Stimulated activated CD4-positive, alpha-beta T cell treated with anti-CD3 and anti-CD28 coated beads, Interleukin-15, amount 100 ng/mL, for 24 hours (primary cell): ENCODE measurements at places on chromosomes 13 and 19.

- no peak for DNase-seq
These were observed 5.9 kb downstream of the ADGRE2 start for GRCh38 chr19:14772467-14772866.

DNA sequence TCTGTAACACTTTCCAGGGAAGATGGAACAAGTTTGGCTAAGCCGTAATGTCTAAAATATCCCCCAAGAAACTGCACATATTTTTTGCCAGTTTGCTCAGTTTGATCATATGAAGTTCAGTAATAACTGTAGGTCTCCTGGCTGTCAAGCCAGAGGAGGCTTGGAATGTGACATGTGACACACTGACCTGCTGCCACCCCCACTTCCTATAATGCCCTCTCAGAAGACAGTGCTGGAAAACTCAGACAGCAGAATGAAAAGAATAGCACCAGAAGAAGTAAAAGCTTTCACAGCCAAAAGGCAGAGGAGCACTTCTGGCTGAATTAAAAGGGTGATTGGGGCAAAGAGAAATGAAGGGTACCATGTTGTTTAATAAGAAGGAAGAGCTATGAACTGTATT, 67.4 kb upstream of the UBAC2 start:
- DNase-seq = no peak

DNA sequence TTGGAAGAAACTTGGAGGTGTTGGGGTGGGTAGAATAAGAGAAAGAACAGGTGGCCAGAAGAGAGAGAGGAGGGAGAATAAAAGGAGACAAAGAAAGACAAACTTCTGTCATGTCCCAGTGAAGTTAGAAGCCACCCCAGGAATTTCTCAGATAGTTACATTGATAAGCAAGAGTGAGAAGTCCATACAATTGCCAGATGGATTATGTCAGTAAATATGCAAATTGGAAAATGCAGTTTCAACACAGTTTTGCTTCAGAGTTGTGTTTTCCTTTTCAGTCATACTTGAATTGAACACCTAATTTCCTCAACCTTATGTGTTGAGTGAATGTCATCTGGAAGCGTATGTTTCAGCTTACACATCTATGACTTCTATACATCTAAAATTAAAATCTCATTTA, 139.2 kb downstream of the RXFP2 start:
- no peak for DNase-seq

DNA sequence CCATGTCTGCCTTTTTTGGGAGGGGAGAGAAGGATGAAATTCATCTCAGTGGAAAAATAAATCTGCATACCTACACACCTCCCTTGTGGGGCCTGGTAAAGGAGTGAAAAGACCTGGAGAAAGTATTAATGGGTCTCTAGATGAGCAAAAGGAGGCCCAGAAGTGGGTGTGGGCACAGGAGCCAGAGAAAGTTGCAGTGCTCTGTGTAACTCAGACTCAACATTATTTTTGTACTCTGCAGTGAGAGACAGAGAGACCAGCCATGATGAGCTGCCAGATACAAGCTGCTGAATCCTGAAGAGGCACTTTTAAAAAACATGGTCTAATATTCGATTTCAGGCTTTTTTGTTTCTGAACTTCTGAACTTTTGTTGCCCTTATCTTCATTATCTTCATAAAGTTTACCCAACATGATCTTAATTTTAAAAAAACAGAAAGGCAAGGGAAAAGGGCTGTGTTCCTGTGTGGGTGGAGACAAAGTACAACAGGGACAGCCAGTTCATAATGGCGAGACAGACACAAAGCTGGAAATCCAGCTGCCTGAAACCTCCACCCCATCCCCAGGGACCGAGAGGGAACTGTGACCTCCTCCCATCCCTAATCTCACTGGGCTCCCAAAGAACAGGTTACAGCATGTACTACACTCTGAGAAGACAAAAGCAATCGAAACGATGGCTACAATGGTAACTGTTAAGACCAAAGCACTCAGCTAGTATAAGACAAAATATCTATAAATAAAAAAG, 77.2 kb downstream of the KLF12 start:
- no peak for DNase-seq

DNA sequence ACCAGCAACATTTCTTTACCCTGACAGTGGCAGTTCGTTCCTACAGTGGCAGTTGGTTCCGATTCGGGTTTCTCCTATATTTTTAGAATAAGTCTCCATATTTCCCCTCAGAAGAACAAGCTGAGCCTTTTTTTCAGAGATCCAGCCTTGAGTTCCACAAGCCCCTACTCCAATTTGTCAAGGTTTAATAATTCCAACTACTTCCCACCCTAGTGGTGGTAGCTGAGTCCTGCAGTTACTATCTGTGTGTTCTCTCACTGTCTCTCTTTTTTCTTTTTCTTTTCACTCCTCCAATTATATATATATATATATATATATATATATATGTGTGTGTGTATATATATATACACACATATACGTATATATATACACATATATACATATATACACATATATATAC, 1347.3 kb downstream of the PCDH9 start:
- DNase-seq = no peak

DNA sequence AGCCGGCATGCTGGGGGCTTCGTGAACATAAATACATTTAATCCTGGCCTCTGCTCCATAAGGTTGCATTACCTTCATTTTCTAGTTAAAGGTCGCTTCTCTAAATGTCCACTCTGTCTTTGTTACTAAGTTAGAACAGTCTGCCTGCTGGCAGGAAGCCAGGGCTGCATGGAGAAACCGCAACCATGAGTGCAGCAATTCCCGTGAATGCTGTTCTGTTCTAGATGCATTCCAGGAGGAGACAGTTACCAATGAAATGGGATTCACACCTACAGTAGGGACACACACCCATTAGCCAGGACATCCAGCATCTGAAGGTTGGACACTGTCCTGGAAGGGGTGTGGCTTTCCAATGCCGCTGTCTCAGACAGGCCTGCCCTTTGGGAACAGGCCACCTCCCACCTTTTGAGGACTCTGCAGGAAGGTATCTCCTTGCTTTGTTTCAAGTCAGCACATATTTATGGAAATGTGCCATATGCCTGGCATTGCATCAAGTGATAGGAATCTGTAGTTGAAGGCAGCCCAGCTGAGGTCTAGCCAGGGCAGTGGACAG, 129.7 kb downstream of the SLC7A1 start:
- no peak for DNase-seq

DNA sequence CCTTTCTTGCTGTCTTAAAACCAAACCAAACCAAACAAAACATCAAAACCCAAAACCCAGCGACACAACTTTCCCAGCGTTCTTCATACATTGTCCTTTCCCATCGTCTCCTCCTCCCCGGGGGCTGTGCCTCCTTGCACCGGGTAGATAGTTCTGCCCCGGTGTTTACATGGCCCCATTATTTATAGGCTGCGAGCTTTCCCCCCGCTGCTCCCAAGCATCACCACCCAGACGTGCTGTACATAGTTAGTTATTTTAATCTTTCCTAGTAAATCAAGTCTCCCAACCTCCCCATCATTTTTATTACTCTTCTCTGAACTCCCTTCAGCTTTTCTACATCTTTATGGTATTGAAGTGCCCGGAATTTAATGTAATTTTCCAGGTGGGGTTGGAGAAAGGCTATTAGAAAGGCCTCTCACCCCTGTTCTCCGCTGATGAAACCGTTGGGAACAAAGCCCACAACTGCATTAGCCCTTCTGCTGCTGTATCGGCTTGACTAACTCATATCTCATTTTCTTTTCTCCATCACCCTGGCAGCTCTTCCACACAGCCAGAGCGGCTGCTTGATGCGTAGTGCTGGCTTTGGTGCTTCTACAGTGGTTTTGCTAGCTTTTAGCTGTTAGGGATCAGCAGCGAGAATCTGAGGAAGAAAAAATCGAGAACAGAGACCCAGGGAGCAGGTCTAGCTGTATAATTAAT, 53.1 kb downstream of the FGF9 start:
- DNase-seq = no peak

DNA sequence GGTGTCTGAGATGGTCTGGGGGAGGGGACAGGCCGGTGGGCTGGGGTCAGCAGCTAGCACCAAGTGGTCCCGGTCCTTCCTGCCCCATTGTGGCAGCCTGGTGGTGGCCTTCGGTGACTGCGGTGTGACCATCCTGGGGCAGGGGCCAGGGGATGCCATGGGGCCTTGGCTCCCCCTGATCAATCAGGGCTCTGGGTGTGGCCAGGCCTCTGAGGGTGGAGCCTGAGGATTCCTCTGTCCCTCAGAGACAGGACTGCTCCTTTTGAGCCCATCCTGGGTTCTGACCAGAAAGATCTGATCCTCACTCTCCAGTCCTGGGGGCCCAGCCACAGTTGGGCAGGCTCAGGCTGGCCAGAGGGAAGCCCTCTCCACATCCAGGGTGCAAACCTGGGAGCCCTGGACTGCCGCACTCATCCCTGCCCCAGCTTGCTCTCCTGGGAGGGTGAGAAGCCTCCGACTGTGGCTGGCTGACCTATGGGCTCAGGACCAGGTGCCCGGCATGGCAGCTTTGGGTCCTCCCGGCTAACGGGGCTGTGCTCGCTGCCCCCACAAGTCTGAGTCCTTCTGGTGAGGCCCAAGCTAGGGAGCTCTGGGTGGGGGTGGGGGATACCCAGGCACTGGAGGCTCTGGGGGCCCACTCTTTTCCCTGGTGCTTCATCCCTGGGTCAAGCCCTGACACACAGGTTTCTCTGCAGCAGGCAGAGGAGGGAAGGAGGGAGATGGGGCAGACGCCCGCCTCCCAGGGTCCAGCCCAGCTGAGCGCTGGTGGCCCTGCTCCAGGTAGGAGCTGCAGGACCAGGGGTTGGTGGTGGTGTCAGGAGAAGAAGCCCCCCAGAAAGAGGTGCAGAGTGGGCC, 59.5 kb downstream of the IER2 start:
- no peak for DNase-seq

- DNase-seq = no peak
These were observed 238 bp downstream of the ZNF260 start for GRCh38 chr19:36527873-36528193.

DNA sequence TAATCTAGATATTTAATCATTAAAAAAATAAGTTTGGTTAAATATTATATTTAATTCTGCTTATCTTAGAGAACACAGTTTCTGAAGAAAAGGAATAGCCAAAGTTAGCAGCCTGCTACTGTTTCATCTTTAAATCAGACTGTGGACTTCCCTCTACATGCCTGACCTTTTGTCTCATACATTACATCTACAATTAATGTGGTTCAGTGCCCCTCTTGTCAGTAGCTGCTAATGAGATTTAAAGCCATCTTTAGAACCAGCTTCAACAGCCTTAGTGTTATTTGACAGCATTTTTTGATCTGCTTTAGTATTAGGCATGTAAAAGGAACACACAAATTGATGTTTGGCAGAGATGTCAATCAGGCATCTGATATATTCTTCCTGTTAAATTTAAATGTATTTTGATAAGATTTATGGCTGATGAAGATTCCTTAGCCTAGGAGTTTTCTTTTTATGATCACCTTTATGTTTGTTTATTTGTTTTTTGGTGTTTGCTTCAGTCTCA, 1925.8 kb upstream of the PRR20A start:
- no peak for DNase-seq

GRCh38 chr13:80666782-80667552, 326.0 kb upstream of the SPRY2 start:
- DNase-seq = no peak

GRCh38 chr13:46104868-46105267, at the start of gene CPB2:
Gene CPB2 (minus strand): TSS chr13:46105033. CDS start chr13:46105009, 24 bp downstream.
- DNase-seq = no peak

DNA sequence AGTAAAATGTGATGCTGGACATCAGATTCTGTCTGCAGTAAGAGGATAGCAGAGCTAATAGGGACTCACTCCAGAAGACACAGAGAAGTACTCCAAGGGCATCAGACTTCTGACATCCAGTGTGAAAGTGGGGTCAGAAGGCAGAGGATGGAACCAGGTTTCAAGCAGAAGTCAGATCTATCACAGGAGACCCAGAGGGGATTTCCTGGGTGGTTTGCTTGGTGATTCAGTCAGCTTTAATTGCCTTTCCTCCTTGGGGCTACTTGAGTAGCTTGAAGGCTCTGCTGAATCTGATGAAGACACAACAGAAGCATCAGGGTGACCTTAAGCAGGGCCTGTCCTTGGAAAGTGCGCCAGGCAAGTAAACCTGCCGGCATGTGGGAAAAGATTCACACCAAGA, 300.6 kb downstream of the COG6 start:
- DNase-seq = peak; percentile 52

DNA sequence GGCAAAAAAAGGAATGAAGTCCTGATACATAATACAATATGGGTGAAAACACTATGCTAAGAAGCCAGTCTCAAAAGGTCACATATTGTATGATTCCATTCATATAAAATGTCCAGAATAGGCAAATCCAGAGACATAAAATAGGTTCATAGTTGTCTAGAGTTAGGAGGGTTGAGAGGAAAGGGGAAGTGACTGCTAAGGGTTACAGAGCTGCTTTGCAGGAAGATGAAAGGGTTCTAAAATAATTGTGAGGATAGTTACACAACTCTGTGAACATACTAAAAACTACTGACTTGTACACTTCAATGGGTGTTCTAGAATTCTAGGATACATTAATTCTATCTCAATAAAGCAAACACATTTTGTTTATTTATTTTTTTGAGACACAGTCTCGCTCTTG, 25.7 kb downstream of the CAB39L start:
- no peak for DNase-seq

DNA sequence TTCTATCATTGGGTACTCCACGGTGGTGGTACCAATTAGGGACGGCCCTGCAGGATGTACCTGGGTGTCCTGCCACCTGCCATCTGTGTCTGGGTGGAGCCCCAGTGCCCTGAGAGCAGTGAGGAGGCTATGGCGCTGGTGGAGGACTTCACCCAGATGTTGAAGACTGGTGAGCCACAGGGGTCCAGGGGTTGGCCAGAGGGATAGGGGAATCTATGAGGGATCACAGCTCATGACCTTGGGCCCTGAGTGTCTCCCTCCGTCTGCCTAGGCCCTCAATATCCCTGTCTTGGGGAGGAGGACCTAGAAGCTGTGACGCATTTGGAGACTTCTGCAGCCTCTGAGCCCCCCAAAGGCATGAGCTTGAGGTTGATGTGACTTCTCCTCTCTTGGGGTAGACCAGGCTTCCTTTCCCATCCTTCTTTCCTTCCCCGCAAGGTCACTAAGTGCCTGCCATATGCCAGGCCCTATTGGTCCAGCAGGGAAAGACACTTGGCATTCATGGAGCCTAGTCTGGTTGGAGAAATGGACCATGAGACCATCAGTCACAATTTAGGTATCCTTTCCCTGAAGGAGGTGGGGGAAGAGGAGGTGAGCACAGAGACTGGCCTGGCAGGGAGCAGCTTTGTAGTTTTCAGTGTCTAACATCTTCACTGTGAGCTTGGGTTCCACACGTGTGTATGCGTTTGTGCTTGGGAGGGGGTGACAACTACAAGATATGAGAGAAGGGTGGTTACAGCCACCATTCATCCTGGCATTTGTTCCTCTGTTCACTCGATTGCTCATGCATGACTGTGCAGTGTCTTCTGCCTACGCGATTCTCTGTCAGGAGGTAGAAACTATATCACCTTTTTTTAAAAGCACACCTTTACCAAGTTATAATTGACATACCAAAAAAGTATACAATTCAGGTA, 5.1 kb upstream of the MZF1 start:
- peak; percentile 38 for DNase-seq

DNA sequence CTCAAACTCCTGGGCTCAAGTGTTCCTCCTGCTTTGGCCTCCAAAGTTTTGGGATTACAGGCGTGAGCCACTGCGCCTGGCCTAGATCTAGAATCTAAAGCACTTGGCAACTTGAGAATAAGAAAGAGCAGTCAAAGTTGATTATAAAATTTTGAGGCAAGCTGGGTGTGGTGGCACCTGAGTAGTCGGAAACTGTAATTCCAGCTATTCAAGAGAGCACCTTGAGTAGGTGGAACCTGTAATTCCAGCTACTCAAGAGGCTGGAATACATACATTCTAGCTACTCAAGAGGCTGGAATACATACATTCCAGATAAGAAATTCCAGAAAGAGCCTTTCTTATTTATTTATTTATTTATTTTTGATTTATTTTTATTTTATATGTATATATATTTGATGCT, 8.3 kb upstream of the NAA16 start:
- DNase-seq = no peak

- DNase-seq = no peak
These were observed 35.4 kb downstream of the PCCA start for GRCh38 chr13:100124265-100124664.
